ENCODE measurements at places on chromosomes 3 and 15.
A peak's percentile ranks its signal among the peaks of the same experiment; 100 is the strongest.

- peak; percentile 89 for DNase-seq
Measured at GRCh38 chr3:32249184-32249782, 10.8 kb downstream of the CMTM8 start.

GRCh38 chr3:136750897-136751315, 1.3 kb downstream of the STAG1 start:
- peak; percentile 70 for DNase-seq

GRCh38 chr15:85377986-85378385, 2.4 kb upstream of the AKAP13 start:
- no peak for DNase-seq

DNA sequence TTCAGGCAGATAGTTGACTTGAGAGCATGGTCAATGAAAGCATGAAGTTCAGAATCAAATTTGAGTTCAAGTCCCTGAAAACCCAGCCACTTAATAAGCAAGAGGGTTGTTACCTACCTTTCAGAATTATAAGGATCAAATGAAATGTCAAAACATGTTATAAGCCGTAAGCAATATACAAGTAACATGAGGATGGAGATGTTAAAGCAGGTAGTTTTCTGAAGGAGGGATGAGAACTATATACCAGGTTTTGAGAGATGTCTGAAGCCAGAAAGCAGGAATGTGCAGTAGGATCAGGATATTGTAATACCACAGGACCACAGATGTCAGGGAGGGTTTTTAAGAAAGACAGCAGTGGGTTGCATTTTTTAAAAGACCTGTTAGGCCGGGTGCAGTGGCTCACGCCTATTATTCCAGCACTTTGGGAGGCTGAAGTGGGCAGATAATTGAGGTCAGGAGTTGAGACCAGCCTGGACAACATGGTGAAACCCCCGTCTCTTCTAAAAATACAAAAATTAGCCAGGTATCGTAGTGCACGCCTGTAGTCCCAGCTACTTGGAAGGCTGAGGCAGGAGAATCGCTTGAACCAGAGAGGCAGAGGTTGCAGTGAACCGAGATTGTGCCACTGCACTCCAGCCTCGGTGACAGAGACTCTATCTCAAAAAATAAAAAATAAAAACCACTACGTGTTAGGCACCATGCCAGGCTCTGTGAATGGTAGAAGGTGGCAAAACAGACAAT, 6.9 kb upstream of the EIF3J start:
- DNase-seq = no peak
